GM04503 (cell line): ENCODE measurements at places on chromosomes 12 and 14.

DNA sequence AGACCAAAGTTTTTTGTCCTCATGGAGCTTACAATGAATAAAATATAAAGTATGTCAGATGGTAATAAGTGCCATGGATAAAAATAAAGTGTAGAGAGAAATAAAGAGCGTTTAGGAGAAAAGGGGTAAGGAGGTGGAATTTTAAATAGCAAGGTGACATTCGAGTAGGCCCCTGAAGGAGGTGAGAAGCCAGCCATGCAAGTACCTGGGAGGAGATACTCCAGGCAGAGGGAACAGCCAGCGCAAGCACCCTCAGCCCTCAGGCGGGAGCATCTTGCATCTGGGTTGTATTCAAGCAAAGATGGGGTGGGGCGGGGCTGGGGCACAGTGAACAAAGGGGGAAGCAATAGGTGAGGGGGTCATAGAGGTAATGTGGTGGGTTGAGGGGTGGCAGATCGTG, 4.3 kb downstream of the TBC1D30 start:
- DNase-seq = no peak

DNA sequence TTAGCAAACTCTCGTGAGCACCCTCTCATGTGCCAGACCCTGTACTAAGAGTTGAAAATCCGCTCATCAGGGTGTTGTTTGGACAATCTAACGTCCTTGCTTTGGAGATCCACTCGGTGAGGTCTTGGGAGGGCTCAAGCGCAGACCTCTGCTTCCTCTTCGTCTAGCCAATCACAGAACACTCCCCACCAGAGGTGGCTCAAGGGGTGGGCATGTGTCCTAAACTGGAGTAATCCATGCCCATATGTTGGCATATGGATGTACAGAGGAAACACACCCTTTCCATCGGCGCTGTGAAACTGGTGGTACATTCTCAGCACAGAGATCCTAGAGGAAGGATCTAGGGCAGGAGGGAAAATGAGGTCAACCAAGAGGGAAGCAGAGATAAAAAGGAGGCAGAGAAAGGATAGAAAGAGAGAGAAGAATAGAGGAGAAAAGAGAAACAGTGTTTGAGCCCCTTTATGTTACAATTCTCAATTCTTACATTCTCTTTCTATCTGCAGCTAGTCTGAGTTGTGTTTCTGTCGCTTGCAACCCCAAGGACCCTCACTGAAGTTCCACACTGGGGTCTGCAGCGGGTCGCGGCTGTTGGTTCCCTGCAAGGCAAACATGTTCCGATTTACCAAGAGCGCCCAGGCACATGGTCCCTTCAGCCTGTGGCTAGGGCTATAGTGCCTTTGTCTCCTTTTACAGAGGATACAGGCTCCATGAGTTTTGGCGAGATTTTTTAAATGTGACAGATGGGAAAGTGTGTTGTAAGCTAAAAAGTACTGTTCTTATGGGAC, 40.5 kb downstream of the DLK1 start:
- DNase-seq = no peak

DNA sequence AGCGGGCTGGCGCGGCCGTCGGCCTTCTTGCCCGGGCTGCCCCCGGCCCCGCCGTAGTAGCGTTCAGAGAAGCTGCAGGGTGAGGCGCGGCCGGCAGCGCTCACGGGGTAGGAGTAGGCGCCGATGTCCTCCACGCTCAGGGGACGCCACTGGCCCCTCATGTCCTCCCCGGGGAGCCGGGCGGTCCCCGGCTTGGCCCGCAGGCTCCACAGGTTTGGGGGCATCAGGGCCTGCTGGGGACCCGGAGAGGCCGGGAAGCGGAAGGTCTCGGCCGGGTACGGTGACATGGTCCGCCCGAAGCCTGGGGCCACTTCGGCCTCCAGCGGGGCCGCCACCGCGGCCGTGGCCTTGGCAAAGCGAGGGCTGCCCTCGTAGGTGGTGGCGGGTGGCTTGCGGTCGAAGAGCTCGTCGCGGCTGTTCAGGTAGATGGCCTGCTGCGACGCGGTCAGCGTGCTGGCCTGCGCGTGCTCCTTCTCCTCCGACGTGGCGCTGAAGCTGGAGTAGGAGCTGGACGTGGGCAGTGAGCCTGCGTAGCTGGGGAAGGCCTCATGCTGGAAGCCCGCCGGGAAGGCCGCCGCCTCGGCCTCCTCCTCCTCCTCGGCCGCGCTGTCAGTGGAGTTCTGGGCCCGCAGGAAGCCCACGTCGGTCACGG, 48.7 kb downstream of the BEGAIN start:
- no peak for DNase-seq

- DNase-seq = no peak
Observed at GRCh38 chr14:99394602-99395156, 86.0 kb downstream of the SETD3 start.

DNA sequence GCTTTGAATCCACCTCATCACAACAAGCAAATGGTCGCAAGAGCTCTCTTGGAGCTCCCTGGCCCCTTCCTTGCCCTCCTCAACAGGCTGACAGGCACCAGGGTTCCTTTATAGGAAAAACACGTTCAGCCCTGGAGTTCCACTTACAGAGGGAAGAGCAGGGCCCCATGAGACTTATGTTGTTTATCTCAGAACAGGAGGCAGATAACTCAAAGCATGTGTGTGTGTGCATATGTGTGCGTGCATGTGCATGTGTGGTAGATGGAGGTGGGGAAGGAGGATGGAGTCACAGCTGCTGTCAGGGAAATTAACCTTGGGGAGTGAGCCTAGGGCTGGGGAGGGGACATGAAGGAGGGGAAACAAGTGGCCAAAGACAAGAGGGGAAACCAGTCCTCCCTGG, 138.1 kb downstream of the DPF3 start:
- DNase-seq = no peak

- peak; percentile 60 for DNase-seq
Observed at GRCh38 chr14:53411125-53411524, 258.0 kb upstream of the DDHD1 start.

- DNase-seq = no peak
Observed at GRCh38 chr12:11885261-11886038, 185.3 kb upstream of the BCL2L14 start.

- no peak for DNase-seq
Observed at GRCh38 chr12:5171701-5172100, 128.0 kb downstream of the KCNA5 start.

DNA sequence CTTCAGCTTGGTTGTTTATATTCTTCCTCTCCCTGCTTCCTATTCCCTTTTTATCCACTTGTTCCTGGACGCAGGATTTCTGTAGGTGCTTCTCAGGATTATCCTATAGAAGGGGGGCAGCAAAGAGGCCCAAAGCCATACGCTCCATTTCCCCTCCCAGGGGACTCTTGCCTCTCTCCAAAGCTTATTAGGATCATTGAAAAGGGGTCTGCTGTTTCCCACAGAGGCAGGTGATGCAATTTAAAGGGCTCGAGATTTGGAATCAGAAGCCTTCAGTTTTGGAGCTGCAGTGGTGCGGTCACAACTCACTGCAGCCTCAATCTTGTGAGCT, 31.5 kb upstream of the SYNDIG1L start:
- DNase-seq = no peak

DNA sequence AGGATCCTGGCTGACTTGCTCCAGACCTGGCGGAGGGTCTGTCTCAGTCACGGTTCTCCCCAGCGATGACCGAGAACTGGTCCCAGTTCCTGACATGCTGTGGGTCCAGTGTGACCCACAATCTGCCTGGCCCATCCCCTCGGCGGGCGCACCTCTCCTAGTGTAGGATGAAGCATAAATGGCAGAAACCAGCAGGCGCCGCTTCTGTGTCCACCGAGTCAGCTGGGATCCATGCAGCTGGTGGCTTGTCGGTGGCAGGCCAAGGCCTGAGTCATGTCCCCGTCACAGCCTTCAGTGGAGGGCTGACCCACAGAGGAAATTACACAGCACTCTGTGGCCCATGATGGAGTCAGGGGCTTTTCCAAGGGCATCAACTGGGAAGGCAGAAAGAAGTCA, 38.5 kb downstream of the NFKBIA start:
- DNase-seq = peak; percentile 22

DNA sequence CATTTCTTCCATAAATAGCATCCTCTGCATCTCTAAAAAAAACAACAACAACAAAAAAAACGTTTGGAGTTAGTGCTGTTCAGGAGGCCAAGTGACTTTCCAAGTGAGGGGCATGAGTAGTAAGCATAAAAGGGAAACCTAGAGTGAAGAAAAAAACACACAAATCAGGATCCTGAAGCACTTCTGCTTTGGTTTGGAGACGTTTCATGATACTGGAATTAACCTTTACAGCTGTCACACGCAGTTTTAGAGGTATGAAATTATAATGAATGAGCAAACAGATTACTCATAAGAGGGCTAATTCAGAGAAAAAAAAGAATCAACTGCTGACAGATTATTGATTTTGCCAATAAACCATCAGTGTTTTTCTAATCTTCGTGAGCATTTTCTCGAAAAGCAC, 3.8 kb downstream of the SRSF9 start:
- no peak for DNase-seq

DNA sequence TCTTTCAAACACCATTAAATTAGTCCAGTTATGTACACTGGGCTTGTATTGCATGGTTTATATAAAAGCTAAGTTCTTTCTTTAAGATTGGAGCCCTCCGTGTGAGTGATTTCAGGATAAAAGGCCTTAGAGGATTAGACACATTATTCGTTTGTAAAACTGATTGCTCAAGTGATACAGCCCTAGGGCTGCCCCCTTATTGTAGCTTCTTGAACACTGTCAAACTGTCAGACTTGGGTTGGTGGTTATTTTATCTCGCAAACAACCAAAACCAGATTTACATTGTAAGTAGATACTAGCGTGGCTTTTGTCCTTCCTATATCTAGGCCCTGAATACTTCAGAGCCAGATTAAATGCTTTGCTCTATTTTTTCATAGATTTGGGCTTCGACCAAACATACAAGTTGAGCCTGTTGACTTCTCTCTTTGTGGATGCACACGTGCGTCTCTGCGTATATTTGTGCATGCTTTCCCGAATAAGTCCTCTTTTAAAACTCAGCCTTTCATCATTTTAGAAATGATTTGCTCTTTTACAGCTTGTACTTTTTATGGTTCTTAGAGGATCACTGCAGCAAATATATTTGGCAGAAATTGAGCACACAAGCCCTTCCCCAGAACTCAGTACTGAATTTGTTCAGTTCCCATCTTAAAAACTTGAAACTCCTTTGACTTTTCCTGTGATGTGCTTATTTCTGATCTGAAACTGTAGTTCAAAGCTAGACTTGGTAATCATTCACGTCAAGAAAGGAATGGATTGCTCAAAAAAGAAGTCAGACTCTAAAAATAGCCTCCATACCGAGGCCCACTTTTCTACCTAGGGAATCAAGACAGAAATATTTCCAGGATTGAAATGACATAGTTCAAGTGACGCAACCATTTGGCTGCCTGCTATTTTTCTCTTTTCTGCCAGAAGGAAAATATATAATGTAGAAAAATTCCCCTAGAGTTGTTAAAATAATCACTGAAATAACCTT, 129.5 kb downstream of the ETV6 start:
- DNase-seq = peak; percentile 34

DNA sequence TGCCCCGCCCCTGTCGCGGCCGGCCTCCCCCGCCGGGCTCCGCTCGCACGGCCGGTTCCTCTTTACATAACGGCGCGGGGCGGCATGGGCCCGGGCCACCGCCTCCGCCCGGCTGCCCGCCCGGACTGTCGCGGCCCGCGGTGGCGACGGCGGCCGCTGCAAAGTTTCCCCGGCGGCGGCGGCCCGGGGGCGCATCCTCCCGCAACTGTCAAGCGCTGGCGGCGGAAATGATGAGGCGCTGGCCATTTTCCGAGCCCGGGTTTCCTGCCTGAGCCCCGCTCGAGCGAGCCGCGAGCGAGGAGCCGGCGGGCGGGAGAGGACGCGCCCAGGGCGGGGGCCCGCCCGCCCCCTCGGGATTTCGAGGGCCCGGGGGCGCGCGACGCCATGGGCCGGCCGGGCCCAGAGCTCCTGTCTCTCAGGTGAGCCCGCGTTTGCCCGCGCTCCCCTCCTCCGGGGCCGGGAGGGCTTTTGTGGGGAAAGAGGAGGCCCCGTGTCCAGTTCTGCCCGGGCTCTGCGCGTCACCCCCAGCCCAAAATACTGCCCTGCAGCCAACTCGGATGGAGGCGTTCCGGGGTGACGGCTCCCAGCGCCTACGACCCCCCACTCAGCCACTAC, at the start of gene SH2B3:
Gene SH2B3 (plus strand): TSS at position 65 of the 615 bp plus-strand sequence. CDS start 12,223 bp downstream, outside the sequence.
- DNase-seq = no peak

GRCh38 chr12:81874586-81874985, 115.4 kb upstream of the PPFIA2 start:
- no peak for DNase-seq
